ENCODE measurements at places on chromosomes 13 and 19.

DNA sequence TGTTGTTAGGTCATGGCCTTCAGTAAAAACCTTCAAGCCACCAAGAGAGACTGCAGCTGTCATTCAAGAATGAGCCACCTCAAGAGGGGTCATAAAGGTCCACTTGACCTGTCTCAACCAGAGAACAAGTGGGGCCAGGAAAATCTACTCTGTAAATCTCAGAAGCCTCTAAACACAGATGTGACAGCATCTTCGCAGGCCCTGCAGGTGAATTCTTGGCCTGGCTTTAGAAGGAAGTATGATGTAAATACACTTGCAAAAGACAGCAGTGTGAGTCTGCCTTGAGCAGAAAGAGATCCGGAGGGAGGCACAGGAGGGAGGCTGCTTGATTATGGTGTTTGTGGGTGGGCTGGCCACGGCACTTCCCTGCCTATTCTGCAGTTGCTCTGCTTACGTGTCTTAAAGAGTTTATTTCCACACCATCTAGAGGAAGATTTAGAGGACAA lies 1082.9 kb downstream of the UQCRFS1 start:
- no peak for DNase-seq

- DNase-seq = no peak
These were observed 213.9 kb upstream of the SLITRK1 start for GRCh38 chr13:84096216-84096615.

GRCh38 chr19:14433554-14434501 lies 722 bp downstream of the PKN1 start:
- peak; percentile 59 for DNase-seq

DNA sequence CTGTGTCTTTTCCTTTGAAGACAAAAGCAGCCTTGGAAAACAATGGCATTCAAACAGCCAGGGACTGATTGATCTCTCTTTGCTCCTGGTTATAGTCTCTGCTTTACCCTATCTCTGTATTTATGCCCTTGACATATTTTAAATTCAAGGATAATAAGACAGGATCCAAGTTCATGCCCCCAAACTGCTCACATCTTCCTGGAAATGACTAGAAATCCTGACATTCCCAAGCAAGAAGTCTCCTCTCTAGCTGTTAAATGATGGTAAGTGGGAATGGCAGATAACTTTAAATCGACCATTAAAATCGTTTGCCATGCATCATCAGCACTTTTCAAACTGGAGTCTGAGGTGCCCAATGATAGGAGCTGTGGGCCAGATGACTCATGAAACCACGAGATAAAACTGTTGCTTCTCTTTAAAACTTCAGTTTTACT lies 435.6 kb downstream of the FOXO1 start:
- no peak for DNase-seq

GRCh38 chr19:6230991-6231448 lies 48.8 kb downstream of the MLLT1 start:
- DNase-seq = no peak

DNA sequence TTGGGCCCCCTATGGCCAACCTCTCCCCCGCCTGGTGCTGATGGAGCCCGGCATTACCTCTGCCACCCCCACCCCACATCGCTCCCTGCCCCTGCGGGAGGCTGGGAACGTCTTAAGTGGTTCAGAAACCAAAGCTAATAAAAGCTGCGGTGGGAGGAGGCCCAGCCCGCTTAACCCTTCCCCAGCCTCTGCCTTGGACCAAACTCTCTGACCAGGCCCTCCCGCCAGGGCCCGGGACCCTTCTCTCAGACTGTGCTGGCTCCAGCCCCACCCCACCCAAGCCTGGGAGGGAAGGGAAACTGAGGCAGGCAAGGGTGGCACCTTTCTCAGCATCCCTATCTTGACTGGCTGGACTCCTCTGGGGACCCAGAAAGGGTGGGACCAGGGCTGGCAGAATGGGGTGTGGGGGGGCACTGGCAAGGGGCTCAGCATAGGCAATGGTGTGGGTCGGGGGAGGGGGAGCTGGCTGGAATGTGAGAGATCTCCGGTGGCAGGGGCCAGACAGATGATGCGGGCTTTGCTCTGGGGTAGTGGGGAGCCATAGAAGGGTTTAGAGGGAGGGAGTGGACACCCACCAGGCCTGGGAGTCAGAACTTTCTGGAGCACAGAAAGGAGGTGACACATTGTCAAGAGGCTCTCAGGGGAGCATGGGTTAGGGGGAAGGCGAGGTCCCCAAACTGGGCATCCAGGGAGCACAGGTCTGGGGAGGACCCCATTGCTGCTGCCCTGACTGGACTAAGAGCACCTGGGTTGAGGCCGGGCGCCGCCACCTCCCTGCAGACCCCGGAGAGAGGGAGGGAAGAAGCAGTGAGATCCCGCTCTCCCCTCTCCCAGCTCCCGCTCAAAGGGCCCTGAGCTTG lies 21.9 kb downstream of the SMIM24 start:
- DNase-seq = no peak

DNA sequence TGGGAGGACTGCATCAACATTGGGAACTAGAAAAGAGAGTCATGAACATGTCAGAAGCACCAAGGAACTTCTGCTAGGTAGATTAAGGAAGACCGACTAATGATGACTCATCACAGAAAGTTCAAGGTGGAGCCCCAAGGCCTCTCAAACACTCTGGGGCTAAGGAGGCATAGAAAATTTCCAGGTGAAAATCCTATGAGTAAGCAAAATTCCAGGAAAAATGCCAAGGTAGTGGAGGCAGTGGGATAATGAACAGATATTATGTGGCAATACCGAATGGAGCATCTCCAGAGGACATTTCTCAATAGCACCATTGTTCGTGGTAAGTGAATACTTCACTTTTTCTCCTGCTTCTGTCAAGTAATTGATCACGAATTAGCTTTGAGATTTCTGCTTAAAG lies 336.5 kb downstream of the MZT1 start:
- DNase-seq = no peak

GRCh38 chr19:44845286-44845611 lies 848 bp upstream of the NECTIN2 start:
- no peak for DNase-seq

- DNase-seq = no peak
These were observed 9.2 kb upstream of the MEX3D start for GRCh38 chr19:1577090-1577928.

DNA sequence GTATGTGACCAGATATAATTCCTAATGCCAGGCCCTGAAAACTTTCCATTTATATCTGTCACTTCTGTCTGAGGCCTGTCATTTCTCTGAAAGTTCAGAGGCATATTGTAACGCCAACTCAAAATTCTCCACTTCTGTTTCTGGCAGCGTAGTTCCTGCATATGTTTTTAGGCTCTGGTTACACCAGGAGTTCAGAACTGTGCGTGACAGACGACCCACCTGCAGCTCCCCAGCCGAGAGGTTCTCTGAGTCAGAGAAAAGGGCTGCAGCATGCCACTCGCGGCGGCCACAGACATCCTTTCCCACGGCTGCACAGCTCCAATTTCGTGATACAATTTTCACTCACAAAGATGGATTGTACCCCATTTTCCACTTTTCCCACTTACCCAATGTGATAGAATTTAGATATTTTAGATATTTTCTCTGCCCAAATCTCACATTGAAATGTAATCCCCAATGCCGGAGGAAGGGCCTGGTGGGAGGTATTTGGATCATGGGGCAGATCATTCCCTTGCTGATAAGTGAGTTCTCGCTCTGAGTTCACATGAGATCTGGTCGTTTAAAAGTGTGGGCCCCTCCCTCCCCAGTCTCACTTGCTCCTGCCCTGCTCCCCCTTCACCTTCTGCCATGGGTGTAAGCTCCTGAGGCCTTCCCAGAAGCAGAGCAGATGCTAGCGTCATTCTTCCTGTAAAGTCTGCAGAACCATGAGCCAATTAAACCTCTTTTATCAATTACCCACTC lies 308.1 kb downstream of the LIG4 start:
- no peak for DNase-seq

DNA sequence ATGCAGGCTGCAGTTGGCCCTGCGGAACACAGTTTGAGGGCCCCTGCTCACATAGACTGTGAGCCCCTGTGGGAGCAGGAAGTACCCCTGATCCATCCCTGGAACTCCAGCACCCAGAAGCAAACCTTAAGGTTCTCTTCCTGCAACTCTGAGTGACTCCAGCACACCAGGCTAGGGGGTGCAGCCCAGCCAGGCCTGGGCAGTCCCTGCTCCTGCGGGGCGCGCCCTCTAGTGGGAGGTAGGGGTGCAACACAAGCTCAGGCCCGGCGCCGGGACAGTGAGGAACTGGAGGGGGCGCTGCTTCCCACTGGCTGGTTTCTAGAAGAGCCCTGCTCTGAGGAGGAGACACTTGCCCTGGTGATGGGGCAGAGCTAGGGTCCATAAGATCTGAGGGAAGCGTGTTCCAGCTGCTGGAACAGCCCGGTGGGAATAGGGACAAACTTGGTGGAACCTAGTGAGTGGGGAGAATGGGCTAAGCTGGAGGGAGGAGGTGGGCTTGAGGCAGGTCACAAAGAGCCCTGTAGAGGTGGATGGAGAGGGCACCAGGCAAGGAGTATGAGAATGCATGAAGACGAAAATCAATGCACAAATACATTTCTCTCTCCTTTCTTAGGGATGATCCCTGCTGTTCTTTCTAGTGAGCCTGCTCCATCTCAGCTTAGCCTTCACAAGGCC lies 5.0 kb downstream of the ZSCAN5A start:
- DNase-seq = no peak

All from NCI-H774 (cell line).